Cerebellum (tissue), 4 donors: ENCODE measurements at places on chromosomes 1 and 21.

GRCh38 chr1:48031676-48032075 lies 34.5 kb upstream of the TRABD2B start:
- no peak for DNase-seq

DNA sequence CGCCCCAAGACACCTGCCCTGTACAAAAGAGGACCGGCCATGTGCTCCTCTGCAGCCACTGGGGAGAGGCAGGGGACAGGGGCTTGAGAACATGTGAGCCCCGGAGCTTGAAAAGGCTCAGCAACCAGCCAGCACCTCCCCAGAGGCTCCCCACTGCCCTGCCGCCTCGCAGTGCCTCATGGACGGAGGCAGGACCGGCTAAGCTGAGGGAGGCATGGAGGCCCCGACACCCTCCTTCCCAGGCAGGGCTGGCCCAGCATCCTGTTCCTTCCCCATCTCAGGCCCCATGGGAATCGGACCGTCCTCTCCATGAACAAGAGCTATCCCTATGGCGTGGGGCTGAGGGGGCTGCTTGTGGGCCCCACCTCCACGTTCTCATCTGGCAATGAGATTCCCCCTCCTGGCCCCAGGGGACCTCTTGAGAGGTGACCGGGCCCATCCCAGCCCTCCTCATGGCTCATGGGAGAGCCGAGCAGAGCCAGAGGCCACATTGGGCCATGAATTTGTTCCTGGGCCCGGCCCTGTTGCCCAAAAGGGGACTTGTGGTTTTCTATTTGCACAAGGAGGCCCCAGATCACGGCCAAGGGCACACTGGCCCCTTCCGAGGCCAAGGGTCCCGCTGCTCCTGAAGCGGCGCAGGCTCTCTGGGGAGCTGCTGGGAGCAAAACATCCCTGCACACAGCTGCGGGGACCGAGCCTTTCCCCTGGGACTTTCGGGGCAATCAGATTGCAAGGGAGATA lies 65.2 kb upstream of the ARHGEF16 start:
- DNase-seq: no peak

DNA sequence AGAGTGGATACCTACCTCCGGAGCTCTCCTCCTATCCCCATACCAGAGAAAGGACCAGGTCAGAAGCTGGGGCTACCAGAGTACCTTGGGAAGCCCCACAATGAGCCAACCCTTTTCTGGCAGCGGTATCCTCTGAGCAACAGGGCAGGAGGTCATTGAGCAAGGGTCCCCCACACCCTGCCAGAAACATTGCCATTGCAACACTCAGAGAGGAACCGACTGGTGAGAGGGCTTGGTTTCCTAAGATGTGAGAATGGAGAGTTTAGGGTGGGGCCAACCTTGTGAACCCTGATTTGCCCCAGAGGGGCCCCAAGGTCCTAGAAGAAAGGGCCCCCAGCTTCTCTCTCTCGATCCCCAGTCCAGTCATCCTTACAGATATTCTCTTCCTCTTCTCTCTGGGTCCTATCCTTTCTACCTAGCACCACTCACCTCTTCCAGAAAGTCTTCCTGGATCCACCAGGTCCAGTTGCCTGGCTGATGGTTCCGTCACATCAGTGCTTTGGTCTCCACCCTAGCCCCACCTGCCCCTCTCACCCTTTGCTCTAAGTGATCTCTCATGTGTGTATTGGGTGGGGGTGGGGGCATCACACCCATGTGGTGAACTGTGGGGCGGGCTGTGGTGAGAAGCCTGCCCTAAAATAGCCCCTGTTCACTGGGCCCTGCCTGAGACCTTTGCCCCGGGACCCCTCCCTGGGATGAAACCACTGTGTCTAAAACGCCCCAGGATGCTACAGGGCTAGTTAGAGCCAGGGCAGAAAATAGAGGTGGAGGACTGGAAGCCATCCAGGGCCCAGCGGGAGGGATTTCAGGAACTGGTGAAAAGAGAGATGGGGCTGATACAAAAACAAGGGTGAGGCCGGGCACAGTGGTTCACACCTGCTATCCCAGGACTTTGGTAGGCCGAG lies 8.7 kb downstream of the FGR start:
- no peak for DNase-seq

GRCh38 chr1:6777813-6778212 lies 7.4 kb upstream of the CAMTA1 start:
- DNase-seq: no peak

DNA sequence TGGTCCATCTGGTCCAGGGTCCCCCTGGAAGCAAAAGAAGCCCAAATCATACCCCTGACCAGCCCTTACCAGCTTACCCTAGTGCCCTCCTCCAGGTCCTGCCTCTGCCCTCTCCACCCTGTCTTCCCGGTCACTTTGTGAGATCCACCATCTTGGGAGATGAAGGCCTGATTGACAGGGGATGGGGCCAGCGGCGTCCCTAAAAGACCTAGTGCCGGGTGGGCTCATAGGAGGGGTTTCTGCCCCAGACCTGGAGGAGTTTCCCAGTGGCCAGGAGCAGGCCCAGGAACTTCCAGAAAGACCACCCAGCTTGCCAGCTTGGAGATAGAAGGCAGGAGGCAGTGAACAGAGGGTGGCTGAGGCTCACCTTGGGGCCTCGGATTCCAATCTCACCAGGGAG lies 5.4 kb downstream of the COL9A2 start:
- DNase-seq: no peak

GRCh38 chr1:53562291-53562980 lies 103.2 kb downstream of the DMRTB1 start:
- no peak for DNase-seq

- DNase-seq: no peak
Measured at GRCh38 chr1:100299521-100300222, 33.7 kb downstream of the RTCA start.

GRCh38 chr1:6294080-6294889 lies 33.4 kb upstream of the GPR153 start:
- no peak for DNase-seq

DNA sequence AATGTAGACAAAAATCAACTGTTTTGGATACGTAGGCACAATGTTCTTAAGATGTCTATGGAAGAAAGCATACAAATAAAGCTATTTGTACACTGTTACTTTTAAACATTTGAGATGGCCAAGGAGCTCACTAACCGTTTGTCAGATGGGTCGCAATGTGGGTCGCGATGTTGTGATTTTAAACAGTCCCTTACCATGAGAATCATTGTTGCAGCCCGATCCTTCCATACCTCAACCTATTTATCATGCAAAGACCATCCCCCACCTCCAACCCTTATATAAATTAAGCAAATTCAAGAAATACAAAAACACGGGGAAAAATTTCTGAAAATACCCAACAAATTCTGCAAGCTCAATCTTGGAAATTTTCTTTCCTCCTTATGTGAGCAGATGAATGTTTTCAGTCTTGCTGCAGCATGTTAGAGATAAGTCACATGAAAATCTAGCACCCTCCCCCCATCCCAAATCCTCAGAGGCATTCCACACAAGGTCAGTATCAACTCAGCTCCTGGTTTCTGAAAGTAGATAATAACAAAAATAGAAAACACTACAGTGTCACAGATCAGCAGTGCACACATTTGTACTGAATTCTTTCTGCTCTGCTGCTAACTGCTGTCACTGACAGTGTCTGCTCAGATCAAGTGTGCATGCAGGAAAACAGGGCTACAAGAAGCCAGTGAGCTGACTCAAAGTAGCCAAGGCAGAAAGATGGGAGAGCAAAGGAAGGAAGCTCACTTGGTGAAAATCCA lies 92.9 kb upstream of the TTC39A start:
- peak; percentile 24 for DNase-seq

DNA sequence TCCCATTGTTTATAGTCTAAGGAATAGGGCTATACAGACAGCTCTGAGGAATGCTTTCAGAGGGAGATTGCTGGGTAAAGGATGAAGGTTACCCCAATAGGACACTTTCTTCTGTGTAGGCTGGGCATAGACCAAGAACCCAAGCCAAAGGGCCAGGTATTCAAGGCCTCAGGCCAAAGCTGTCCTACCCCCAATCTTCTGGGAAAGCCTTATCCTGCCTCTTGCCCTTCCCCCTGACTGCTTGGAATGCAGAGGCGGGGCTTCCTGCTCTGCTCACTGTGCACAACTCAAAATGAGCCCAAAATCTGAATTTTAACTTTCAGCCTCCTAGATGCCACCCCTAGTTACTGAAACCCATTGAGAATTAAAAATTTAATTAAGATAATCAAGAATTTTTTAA lies 2.2 kb downstream of the OR10Z1 start:
- no peak for DNase-seq

DNA sequence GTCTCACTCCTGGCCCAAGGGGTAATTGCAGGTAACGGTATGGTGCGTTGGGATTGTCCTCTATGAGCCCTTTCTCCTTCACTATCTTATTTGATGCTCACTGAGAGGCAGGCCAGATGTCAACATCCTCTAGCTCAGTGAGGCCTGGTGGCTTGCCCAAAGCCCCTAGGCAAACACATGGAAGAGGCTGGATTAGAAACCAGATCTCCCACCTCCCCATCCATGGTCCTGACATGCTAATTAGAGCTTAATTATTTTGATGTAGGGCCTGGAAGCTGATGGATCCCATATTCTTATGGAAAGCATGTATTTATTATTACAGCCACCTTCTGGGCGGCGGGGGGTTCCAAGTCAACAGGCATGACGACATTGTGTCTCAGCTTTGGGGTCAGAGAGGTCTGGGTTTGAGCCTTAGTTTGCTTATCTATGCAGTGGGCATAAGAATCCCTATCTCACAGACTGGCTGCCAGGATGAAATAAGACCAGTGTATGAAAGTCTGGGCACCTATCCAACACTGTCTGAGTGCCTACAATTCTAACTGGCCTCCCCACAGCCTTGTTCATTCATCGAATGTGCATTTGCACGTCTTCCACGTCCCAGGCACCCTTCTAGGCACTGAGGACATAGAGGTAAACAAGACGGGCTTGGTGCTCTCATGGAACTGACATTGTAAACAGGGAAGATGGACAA lies 6.2 kb downstream of the SMPDL3B start:
- DNase-seq: no peak

DNA sequence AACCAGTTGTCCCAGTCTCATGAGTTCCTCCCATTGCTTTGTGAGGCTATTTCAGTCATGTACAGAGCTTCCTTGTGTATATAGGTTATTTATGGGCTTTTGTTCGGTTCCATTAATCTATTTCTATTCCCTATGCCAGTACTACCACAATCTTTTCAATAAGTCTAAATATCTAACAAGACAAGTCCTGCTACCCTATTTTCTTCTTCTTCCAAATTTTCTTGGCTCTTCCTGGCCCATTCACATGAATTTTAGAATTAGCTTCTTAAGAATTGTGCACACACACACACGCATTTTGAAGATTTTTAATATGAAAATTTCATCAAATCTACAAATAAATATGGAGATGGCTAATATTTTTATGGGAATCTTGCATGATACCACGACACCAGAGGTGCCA lies 33.8 kb upstream of the ATF3 start:
- no peak for DNase-seq

GRCh38 chr1:108117945-108118902 lies 81.9 kb downstream of the SLC25A24 start:
- no peak for DNase-seq

- DNase-seq: no peak
Measured at GRCh38 chr1:219445864-219446263, 167.0 kb downstream of the ZC3H11B start.

DNA sequence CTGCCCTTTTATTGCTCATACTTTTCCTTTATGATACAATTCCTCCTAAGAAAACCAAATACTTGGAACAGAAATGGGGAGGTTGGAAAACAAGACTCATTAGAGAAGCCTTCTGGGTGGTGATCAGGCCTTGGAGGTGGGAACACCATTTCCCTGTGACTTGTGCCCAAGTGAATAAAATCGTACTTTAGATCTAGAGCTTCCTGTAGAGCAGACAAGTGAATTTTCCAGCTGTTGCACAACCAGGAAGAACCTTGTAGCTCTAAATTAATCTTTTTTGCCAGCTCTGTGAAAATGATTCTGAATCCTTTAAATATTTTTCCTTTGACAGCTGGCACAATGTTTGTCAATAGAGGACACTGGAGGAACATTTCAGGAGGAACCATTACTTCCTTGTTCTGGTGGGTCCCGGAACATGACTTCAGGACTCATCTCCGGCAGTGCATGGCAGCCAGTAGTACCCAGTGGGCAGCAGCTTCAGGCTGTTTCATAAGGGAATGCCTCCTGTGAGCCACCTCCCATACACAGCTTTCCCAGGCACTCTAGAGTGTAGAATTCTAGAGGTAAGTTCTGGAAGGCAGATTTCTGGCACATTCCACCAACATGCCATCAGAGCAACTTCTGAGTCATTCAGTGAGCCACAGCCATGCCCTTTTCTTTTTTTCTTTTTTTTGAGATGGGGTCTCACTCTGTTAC lies 5.5 kb upstream of the SNAPIN start:
- DNase-seq: no peak

GRCh38 chr1:111958075-111958474 lies 31.4 kb downstream of the KCND3 start:
- no peak for DNase-seq

DNA sequence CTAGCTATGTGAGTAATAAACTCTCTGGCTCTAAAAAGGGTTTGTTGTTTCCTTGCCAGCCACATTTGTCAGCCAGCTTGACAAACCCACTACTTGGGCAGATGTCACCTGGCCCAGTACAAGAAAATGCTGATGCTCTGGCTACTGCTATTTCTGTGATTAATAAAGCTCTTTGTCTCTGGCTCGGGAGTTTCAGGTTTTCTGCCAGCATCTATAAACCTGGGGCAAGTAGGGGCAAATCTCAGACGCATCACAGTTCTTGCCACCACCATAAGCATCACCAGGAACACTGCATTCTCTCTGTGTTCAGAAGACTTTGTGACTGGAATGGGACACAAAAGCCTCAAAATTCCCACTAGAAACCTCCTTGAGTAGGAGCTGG lies 2.5 kb downstream of the ITLN2 start:
- no peak for DNase-seq

DNA sequence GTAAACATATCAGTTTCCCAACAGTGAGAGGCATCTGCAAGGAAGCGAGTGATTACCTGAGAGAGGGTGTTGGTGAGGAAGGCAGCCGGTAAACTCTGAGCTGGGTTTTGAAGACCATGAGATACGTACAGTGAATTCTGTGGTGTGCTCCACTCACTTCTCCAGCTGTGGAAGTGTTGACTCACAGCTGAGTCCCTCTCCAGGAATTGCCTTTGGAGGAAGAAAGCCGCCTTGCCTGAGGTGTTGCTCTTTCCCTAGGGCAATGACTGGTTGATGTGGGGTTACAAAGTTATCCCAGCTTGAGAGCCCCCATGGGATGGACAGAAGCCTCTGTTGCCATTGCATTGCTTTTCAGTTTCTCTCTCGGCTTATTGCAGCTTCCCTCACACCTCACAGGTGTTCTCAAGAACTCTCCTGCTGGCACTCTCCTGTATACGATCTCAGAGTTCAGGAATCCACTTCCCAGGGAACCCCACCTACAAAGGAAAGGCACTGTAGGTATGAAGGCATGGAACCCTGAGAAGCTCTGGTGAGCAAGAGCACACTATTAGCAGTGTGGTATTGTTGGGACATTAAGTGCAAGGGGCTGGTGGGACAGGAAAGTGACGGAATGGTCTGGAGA lies 10.8 kb downstream of the NHLH1 start:
- DNase-seq: no peak
